ENCODE measurements at places on chromosomes 4 and X.

DNA sequence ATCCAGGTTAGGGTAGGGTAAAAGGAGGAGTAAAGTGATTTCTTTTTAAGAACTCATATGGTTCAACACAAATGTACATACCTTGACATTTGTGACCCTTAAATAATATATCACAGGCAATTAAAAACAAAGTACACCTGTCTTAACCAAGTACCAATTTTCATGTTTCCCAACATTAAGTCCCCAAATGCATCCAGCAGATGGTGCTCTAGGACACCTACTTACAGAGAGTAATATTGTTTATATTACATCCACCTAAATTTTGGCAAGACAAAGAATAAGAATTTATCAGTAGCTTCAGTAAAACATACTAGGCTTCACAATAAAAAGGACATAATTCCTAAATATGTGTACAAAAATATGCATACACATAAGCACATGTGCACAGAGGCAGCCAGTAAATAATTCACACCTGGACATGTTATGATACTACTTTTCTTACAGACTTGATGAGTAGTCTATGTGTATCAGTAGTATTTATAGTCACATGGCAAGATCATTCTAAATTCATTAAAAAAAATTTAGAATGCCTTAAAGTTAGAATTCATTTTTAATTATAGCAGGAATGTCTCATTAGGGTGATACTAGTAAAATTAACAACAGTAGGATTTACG is 219.7 kb downstream of the DCLK2 start:
- DNase-seq: peak; percentile 39

DNA sequence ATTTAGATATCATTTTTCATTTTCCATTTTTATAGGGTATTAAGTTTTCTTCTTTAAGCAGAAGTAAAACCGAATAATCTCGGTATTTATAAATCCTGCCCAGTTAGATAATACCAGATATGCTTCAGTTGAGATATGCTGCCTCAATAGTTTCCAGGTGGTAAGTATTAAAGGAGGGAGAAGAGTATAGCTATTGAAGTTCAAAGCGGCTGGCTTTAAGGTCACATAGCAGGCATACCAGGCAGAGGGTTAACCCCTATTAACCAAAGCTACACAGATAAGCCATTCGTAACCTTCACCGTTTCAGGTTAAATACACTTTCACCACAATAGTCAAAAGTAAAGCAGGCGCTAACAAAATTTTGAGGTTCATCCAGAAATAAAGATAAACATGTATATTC is 54.2 kb downstream of the EDNRA start:
- DNase-seq: no peak

- DNase-seq: no peak
Observed at GRCh38 chr4:31069151-31069550, 349.0 kb downstream of the PCDH7 start.

DNA sequence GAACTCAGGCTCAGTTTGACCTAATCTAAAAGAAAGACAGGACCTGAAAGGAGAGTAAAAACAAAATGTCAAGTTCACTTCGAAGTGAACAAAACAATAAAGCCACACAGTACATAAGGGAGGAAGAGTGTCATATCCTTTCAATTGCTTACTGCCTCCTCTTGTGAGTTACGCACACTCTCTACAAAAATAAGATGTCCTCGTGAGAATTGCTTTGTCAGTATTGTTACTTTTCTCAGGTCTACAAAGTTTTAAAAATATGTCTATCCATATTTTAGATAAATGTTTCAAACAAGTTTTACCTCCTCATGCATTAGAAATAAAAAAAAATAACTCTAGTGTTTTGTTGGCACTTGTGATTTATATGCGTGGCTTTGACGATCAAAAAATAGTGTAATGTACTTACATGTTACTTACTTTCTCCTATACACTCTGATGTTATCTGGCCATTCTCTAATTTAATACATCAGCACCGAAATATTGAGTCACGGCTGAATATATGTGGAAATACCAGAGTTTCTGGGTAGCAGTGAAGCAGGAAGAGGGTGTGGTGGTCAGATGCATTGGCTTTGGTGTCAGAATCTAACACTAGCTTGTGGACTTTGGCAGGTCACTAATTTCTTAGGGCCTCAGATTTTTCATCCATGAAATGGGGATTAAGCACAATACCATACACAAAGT is 8.1 kb upstream of the MRPL1 start:
- DNase-seq: no peak

- DNase-seq: no peak
Observed at GRCh38 chr4:87316961-87317360, 5.7 kb downstream of the HSD17B13 start.

DNA sequence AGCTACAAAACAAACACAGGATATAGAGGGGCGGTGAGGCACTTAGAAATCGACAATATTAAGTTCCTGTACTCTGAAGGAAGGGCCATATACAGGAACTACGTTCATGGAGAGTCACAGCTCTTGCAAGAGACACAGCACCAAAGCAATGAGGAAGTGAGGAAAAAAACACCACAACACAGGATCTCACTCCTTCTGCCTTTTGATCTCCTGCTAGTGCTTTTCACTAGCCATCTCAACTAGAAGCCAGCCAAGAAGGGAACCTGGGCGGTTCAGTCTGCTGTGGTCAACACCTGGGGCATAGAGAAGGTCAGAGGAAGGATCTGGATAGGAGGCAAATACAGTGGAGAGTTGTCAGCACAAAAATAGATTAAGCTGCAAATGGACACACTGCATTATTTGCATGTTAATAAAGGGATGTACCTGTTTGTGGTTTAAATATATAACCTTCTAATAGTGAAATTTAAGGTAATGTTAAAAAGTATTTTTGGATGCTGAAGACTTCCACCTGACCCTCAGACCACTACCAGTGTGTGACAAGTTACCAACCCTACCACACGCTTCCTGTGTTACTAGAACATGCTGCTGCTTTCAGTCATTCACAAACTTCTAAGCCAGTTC is 104.6 kb downstream of the DTHD1 start:
- no peak for DNase-seq

- DNase-seq: no peak
Observed at GRCh38 chr4:72924814-72925213, 144.7 kb downstream of the COX18 start.

DNA sequence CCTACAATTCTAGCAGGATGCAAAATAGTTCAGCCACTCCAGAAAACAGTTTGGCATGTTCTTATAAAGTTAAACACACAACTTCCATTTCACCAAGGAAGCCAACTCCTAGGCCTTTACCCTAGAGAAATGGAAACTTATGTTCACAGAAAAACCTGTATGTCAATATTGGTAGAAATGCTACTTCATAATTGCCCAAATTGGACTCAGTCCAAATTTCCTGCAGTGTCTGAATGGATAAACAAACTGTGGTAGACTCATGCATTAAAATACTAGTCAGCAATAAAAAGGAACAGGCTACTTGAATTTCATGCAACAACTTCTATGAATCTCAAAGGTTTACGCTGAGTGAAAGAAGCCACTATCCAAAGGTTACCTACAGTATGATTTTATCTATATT is 1738.8 kb upstream of the IGFBP7 start:
- no peak for DNase-seq

DNA sequence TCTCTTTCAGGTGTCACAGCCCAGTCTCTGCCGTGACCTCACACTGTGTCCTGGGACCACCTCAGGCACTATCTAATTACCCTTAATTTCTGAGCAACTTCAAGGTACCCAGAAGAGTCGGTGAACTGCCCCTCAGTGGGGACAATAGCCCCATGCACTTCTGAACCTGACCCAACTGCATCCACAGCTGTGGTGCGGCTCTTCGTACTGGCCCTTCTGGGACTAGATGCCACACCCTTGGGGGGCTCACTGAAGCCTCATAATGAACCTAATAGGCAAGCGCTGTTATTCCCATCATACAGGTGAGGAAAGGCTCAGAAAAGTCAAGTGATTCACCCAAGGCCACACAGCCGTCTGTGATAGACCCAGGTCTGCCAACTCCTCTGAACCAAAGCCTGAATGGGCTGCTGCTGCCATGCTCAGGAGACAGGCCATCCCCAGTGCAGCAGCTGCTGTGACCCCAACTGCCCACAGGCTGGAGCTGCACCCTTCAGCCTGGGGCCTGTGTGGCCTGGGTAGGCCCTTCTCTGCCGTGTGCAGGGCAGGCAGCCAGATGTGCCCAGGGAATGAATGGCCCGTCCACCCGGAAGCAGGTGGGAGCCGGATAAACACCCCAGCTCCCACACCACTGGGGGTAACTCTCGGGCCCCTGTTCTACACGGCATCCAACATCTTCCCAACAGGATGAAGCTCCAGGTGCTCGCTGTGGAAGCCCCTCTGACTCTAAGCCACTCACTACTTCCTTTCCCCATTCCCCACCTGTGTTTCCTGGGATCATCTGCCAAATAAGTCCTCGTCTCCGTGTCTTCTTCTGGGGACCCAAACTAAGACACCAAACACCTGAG is 35.9 kb downstream of the HMX1 start:
- no peak for DNase-seq

DNA sequence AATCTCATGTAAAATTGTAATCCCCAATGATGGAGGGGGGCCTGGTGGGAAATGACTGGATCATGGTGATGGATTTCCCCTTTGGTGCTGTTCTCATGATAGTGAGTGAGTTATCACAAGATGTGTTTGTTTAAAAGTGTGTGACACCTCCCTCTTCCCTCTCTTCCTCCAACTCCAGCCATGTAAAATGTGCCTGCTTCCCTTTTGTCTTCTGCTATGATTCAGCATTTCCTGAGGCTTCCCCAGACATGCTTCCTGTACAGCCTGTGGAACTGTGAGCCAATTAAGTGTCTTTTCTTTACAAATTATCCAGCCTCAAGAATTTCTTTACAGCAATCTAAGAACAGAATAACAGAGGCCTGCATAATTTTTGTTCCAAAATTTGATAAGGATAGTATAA is 85.2 kb downstream of the ANAPC10 start:
- DNase-seq: peak; percentile 6

DNA sequence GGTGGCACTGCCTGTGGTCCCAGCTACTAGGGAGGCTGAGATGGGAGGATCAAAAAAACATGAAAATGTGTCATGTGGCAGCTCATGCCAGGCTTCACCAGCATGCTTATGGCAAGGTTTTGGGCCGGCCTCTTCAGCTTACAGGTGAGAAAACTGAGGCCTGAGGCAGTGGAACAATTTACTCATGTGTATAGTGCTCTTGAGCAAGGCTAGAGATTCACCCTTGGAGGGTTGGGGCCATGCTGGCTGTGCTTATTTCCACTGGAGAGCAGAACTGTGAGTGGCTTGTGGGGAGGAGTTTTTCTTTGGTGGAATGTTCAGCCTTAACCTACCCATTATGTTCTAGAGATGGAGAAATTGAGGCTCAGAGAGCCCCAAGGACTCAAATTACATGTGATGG is 31.8 kb downstream of the NSD2 start:
- no peak for DNase-seq

- no peak for DNase-seq
Observed at GRCh38 chrX:149074398-149074797, 430.7 kb downstream of the IDS start.

- peak; percentile 23 for DNase-seq
Observed at GRCh38 chr4:75512386-75513211, 1.6 kb downstream of the RCHY1 start.

GRCh38 chrX:349196-349595 is 30.6 kb upstream of the GTPBP6 start:
- DNase-seq: no peak

DNA sequence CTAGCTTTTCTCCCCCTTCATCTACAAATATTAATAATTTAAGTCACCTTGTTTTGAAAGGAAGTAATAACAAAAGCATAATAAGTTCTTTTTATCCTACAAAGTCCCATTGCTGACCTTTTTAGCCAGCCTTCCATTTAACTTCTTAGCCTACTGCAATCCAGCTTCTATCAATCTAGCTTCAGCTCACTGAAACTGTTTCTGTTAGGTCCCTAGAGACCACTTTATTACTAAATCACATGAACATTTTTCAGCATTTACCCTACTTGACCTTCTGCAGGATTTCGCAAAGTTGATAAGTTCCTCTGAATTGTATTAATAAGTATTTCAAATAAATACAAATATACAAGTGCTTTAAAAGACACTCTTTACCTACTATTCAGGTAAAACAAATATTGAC is 186.5 kb downstream of the ANTXR2 start:
- DNase-seq: no peak

DNA sequence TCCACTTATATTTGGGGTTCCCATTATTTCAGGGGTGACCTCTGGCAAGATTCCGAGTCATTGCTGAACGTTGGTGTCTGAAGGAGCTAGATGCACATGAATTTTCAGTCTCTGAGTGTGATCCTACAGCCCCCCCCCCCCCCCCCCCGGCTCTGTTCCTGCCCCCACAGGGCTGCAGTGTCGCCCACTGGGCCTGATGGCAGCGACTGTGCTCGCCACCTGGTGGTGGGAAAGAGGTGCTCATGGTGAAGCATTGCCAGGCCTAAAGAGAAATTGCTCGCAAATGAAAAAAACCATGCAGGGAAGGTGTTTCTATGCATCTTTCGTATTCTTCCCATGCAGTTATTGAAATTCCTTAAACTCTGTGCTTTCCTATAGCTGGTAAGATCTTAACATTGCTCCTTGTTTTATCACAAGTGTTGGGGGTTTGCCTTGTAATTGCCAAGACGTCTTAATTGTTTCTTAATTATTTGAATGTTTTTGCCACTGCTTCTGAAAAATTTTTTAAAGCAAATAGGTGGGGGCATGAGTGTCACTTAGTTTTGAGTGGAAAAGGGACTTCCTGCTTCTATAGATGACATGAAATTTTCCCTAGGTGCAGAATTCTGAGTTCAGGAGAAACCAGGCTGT is 63.2 kb downstream of the CLDN22 start:
- DNase-seq: no peak

DNA sequence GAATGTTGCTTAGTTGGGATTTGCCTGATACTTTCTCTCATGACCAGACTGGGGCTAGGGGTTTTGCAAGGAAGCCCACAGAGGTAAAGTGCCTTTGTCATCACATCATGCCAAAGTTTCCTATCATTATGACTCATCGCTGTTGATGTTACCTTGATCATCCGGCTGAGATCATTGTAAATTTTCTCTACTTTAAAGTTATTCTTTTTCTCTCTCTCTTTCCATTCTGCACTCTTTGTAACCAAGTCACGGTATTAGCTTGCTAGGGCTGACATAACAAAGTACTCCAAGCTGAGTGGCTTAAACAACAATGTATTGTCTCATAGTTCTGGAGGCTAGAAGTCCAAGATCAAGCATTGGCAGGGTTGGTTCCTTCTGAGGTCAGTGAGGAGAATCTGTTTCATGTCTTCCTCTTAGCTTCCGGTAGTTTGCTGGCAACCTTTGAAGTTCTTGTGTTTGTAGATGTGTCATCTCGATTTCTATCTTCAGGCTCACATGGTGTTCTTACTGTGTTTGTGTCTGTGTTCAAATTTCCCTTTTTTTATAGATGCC is 113.0 kb downstream of the DTHD1 start:
- DNase-seq: peak; percentile 10

- DNase-seq: peak; percentile 81
Observed at GRCh38 chr4:26252349-26253025, 68.3 kb upstream of the RBPJ start.

Data from Caki2 (cell line).